ENCODE measurements at places on chromosomes 2 and 18.

DNA sequence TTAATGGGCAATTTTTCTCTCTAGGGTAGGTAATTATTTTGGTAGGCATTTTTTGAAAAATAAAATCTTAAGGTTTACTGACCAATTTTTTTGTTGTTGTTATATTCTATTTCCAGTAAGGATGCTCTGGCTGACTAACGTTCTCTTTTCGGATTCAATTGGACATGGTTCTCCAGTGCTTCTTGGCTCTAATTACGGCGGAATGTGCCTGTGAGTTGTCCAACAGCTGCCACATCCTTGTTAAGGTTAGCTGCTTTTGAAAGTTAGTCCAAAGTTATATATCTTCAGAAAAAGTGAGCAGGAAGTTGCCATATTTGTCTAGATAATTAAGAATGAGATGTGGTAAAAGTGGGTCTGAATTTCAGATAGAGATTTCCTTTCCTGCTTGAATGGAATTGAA lies 45.8 kb upstream of the SMIM21 start:
- no peak for DNase-seq

DNA sequence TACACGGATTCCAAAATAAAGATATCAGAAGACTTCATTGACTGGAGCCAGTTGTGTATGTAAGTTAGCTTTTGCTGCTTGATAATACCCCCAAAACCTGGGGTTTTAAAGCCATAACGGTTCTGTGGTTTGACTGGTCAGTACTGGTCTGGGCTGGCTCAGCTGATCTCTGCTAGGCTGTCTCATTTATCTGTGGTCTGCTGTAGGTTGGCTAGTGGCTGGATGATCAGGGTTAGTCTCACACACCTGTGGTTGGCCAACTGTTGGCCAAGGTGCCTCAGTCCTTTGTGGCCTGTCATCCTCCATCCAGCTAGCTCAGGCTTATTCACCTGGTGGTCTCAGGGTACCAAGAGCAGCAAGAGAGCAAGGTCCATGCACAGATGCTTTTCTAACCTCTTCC lies 183.2 kb downstream of the KLHL29 start:
- DNase-seq, result no peak

- no peak for DNase-seq
These were observed 108.0 kb downstream of the CDH19 start for GRCh38 chr18:66495844-66496243.

DNA sequence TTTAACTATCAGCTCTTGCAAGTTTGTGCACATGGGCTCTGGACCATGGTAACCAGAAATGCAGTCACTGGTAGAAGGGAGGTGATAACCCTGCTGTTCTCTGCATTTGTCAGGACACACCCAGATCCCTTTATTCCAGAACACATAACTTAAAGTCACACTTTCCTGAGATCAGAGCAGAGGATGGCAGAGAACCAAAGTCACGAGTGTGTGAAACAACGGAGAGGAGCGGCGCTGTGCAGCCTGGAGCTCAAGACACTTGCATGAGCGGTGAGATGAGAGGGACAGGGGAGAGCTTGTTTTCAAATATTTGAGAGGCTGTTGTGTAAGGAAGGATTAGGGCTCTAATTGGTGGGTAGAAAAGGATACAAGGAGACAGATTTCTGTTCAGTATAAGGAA lies 43.3 kb upstream of the AAK1 start:
- DNase-seq, result no peak

DNA sequence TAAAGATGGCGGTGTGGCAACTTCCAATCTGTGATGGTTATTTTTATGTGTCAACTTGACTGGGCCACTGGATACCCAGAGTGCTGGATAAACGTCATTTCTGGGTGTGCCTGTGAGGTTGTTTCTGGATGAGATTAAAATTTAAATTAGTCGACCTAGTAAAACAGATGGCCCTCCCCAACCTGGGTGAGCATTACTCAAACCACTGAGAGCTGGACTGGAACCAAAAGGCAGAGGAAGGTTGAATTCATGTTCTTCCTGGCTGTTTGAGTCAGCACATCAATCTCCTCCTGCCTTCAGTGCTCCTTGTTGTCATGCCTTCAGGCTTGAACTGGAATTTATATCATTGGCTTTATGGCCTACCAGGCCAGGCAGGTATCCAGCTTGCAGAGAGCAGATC lies 190.8 kb upstream of the RGPD4 start:
- DNase-seq, result no peak

DNA sequence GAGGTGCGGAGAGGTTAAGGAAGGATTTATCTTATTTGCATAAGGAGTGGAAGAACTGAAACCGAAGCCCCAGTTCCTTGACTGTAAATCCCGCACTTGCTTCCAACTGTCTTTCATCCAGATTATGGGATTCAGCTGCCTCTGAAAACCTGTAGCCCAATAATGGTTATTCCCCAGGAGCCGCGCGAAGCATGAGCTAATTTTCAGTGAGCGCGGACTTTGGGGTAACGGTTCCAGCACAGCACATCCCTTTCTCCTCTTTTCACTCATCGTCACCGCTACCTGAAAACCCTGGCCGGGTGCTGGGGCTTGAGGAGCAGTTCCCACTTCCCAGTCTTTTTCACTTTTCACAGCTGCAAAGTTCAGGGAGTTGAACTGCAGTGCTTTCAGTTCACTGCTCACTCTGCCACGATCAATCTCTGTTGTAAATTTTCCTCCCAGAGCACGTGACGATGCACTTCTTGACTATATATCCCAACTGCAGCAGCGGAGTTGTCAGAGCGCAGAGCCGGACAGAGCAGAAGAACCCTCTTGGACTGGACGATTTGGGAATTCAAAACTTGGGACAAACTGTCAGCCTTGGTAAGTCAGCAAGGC lies at the start of gene KCNE4:
Gene KCNE4 (plus strand): TSS at position 498 of the 597 bp plus-strand sequence. CDS start 641 bp downstream, outside the sequence.
- no peak for DNase-seq

DNA sequence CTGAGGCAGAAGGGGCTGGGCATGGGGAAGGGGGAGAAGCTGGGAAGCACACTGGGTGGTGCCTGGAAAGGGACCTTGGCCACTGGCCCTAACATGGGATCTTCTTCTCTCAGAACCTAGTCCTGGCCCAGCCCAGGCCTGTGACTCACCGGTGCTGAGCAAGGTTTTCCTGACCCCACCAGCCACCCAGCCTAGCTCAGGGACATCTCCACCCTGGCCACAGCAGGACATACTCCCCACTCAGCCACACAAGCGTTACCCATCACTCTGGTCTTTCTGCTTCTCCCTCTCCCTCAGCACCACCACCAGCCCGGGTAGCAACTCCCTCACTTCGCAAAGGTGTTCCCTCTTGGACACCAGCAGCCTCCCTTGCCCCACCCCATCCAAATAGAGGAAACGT lies 22.8 kb downstream of the TNS1 start:
- no peak for DNase-seq

- DNase-seq, result no peak
These were observed 26.1 kb downstream of the MAL start for GRCh38 chr2:95051626-95052025.

DNA sequence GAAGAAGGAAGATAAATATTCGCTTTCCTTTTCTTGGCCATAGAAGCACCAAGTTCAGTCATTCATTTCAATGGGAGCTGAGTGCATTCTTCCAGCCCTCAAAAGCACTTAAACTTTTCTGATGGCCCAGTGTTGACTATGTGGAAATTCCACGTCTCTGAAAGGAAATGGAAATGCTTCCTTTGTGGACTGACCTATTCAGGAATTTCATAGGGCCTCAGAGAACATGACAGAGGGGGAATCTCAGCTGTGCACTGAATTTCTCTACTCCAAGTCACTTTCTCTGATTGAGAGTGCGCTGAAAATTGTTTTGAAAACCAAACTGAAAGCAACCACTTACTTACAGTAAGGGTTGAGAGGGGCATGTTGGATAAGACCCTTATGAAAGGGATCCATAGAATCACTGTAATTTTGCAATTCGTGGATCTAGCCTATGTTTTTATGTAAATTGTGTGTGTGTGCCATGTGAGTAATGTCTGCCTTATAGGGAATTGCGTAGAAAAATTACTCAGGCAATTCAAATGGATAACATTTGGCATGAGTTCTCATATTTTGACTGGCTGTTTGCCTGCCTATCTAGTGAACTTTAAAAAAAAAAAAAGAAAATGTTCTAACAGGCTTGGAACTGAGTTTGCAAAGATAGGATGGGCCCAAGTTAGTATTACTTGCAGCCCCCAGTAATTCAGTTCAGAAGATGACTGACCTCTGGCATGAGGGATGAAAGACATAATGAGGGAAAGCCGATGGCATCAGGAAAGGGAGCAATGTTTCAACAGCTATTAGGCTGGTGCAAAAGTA lies 437.0 kb downstream of the PTPRM start:
- no peak for DNase-seq

DNA sequence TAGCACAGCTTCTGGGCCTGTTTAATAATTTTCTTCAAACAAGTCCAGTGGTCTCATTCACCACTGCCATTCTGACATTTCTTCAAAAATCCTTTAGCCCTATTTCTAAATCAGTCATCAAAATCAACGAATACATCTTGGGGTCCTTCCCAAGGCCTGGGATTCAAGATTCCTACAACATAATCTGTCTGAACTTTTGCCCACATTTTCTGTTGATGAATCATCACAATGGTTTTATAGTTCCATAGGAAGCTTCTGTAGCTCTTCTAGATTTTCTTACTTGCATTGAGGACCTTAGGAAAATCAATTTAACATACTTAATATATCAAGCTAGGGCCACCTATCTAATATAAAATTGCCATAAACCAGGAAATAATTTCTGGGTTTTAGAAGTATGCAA lies 811.8 kb upstream of the ACVR2A start:
- DNase-seq, result no peak

DNA sequence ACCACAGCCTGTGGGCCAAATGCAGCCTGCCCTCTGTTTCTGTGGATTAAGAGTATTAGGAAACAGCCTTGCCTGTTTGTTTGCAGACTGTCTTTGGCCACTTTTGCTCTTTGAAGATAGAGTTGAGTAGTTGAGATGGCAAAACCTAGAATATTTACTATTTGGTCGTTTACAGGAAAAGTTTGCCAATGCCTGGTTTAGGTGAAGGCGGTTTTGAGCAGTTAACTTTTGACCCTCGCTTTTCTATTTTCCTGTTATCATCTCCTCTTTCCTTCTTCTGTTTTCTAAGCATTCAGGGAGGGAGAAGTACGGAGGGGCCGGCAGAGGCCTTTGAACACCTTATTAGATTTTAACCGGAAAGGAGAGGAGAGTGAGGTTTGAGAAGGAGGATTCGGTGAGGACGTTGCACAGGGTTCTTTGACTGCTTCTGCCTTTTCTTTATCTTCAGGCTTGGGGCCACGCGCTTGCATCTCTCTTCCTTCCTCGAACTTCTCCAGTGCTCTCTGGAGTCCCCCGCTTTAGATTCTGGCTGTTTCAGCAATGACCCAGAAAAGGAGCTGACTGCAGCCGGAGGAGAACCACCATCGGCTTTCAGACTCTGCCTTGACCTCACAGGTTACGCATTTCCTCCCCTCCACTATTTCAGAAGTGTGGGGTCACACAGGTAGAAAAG lies 39.2 kb downstream of the IL1R2 start:
- no peak for DNase-seq

- no peak for DNase-seq
These were observed 27.4 kb upstream of the EIF2AK3 start for GRCh38 chr2:88654714-88655113.

DNA sequence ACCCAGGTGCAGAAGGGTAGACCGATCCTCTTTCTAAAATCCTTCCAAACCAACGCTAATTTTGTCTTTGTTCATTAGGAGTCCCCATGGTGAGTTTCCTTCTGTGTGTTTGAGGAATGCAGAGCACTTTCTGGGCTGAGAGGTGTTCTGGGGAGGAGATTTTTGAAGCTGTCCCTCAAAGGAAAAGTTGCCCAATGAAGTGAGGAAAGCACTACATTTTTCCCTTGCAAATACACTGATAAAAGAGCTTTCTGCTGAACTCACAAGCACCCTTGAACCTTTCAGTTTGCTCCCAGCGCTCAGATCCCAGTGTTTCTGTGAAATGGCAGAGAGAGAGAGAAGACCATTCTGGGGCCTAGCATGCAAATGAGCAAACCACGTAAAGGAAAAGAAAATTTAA lies 299.6 kb upstream of the FANCL start:
- no peak for DNase-seq

Data from T-helper 9 cell (primary cell).